Activated naive CD4-positive, alpha-beta T cell (primary cell): ENCODE measurements at places on chromosomes 2 and 18.

DNA sequence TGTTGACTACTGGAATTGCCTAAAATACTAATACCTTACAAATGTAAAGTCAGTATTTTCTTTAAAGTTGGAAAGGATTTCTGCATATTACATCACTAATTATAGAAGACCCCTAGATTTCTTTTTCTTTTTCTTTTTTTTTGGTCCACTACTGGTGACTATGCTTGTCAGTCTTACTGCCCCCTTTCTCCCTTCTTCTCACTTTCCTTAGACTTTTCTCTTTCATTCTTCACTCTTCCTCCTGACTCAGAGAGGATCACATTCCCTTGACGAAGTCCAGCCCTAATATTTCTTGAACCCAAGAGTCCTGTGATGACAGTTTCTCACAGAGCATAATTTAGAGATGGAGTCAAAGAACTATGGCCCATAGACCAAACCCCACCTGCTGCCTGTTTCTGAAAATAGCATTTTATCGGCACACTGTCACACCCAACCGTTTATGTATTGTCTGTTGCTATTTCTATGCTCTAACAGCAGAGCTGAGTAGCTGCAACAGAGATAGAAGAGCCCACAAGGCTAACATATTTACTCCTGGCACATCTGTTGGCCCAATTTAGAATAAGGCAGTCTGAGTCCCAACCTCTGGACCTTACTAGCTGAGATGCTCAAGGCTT lies 40.6 kb upstream of the RIOK3 start:
- no peak for DNase-seq

DNA sequence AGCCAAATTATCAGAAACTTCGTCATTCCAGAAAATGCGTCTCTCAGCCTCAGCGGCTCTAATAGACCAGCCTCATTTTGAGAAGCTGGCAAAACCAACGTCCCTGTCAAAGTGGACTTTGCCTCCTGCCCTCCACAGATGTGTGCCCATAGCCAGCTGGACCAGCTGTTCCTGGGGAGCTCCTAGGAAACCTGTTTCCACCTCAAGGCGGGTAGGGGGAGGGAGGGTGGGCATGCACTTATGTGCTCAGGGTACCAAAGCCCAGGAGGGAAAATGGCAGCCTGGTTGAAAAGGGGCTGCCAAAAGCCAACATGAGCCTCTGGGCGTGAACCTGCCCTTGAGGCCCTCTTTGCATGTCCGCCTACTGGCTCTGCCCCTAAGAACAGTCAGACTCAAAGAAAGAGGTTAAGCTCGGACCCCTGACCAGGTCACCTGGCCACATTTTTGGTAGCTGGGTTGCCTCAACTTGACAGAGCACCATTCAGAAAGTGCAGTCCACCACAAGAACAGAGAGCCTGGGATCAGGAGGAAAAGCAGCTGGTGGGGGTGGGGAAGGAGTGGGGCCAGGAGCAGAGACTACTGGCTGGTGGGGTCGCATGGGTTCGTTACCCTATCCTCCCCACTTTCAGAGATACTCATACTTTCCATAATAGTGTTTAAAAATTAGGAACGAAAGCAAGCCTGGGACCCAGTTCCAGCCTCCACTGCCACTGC lies 3.5 kb downstream of the PER2 start:
- no peak for DNase-seq

GRCh38 chr2:154589514-154589913 lies 109.0 kb upstream of the KCNJ3 start:
- no peak for DNase-seq

GRCh38 chr2:168490946-168491605 lies 35.0 kb downstream of the CERS6 start:
- DNase-seq: no peak

GRCh38 chr18:2636126-2636631 lies 19.3 kb upstream of the SMCHD1 start:
- no peak for DNase-seq

DNA sequence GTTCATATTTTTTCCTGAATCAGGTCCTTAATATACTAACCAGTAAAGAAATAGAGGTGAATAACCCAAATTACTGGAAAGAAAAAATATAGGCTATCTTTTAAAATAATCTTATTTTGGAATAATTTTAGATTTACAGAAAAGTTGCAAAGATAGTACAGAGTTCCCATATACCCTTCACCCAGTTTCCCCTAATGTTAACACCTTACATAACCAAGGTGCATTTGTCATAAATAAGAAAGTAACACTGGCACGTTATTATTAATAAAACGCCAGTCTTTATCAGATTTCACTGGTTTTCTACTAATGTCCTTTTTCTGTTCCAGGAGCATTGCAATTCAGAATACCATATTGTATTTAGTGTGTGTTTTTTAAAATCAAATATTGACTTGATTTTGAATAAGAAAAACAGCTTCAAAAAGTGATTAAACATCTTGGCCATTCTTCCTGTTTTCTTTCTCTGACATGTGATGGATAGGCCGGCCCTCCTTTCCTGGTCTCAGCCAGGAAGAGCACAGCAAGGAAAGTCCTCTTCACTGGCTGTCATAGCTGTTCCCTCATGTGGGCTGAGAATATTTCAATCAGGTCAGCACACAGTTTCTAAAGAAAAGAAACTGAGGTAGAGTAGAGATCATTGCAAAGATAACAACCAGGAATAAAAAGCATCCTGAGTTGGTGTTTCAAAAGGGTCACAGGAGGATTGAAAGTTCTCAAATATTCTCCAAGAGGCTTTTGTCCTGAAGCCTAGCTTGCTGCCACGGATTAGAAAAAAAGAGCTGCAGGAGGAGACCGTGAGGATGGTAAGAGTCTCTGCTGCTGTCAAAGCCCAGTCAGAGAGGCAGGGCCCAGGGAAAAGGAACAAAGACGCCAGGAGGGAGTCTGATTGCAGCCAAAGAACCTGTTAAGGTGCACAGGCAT lies 79.3 kb upstream of the ARL5A start:
- no peak for DNase-seq

DNA sequence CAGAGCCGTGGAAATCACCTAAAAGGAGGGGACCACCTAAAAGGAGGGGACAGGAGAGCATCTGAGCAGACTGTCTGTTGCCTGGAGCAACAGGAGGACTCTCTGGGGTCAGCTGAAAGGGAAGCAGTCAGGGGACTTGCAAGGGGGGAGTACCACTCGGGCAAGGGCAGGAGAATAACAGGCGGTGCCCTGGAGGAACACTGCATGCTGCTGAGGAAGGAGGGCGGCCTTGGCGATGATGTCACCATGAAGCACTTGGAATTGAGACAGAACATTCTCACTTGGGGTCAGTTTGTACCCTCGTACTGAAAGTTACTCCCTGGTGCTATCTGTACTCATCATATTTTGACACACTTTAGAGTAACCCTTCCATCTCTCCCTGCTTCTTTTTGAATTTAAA lies 18.4 kb downstream of the SIX3 start:
- DNase-seq: no peak

- DNase-seq: no peak
These were observed 2.4 kb downstream of the NR4A2 start for GRCh38 chr2:156329927-156330726.

DNA sequence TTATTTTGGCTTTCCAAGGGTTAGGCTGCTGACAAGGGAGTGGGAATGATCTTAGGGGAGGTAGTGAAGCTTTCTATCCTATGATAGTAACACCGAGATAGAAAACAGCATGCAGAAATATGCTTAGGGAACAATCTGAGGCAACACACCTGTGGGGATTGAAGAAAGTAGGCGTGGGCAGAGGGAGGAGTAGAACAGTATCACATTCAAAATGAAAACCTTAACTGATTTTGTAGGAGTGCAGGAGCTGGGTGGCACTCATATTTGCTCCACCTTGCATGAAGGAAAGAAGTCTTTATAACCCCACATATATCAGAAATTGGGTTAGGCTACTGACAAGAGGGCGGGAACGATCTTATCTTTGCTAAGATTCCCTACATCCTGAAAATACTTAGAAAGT lies 762.2 kb upstream of the CNTNAP5 start:
- DNase-seq: no peak

DNA sequence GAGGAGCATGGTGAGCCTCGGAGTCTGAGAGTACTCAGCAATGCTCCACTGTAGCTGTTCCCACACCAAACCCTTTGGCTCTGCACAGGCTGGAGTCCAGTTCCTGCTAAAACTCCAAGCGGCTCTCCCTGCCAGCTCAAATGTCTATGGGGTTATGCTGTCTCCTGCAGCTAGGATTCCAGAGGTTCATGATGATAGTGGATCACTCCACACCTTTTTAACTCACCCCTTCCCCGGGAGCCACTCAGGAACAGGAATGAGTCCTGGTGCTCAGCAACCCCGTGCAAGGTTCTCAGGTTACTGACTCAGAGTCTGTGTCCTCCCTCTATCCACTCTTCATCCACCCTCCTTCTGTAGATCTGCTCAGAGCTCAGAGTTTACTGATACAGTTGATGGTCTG lies 410.0 kb downstream of the CDH19 start:
- no peak for DNase-seq

GRCh38 chr2:66478731-66479316 lies 43.9 kb downstream of the MEIS1 start:
- DNase-seq: no peak

- no peak for DNase-seq
These were observed 101.8 kb upstream of the SCN1A start for GRCh38 chr2:166229678-166230023.

DNA sequence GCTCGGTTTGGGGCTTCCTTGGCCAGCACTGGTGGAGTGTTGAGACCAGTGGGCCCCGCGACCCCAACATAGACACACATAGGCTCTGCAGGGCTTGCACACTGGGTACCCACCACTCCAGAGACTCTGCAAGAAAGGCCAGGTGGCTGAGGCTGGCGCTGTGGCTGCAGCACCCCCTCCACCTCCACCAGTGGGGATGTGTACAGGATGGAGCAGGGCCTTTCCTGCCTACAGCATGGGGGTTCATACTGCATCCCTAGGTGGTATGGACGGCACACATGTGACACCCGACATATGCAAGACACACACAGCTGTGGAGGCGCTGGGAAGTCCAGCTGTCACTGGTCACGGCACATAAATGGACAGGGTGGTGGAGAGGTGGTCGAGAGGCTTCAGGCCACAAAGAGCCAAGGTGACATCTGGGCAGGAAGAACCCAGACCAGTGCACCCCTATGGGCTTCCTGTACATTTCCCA lies 1.3 kb downstream of the RNPEPL1 start:
- no peak for DNase-seq

- DNase-seq: no peak
These were observed 86.4 kb upstream of the LPIN2 start for GRCh38 chr18:3099327-3099726.

- no peak for DNase-seq
These were observed 52.6 kb downstream of the TWIST2 start for GRCh38 chr2:238900511-238900910.

DNA sequence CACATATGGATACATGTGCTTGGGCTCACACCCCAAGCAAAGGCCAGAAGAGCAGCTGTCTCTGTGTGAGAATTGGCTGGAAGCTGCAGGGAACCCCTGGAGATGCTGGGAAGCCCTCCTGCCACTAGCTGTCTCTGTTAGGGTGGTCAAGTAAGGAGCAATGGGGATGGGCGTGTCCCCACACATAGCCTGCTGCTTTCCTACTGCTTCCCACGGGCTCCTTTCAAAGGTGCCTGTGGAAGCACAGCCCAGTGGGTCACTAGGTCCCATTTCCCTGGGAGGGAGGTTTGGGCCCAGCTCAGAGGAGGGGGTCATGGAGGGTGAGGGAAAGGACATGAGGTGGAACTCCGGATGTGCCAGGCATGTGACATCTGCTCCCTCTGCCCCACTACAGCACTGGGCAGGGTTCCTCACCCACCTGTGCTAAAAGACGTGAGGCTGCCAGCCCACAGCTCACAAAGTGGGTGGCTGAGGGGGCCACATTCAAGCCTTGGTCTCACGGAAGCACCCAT lies 24.4 kb upstream of the MAL start:
- DNase-seq: no peak

DNA sequence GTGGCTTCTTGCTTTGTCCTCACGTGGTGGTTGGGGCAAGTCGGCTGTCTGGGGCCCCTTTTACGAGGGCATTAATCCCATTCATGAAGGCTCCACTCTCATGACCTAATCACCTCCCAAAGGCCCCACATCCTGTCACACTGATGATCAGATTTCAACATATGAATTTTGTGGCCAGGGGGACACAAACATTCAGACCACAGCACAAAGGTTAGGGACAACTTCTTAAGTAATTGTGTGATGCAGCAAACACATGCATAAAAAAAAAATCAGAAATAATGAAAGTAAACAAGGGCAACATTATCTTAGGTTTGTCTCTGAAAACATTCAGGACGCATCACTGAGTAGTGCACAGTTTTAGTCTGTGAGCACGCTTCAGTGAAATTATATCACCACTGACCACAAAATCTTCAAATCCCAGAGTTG lies 54.2 kb upstream of the FRZB start:
- DNase-seq: no peak
